Liver (tissue), 10 donors: ENCODE measurements at places on chromosomes 4 and X. TPM values are rescaled to one million over a fixed set of nuclear protein-coding genes. Genes with fewer than 3 reads are reported as not detected.

The DMRTC1 gene
- not detected for polyA plus RNA-seq

The BBS7 gene
- 1.9 TPM for polyA plus RNA-seq

The FAM47A gene
- polyA plus RNA-seq = not detected

The PITX2 gene
- polyA plus RNA-seq = 0.06 TPM

The SASH3 gene
- polyA plus RNA-seq = 3.2 TPM

The EXOC1L gene
- not detected for polyA plus RNA-seq

The FGD1 gene
- 0.66 TPM for polyA plus RNA-seq

The SSX4B gene
- not detected for polyA plus RNA-seq

The FGG gene
- polyA plus RNA-seq = 18,576 TPM

The CCDC120 gene
- 3.4 TPM for polyA plus RNA-seq

- no peak overlapping the region for H3K4me3 ChIP-seq
- H3K27me3 ChIP-seq = no peaks in the 10 kb centered on the region
- H3K27ac ChIP-seq = no peak overlapping the region
Observed at GRCh38 chr4:172202480-172203076, 389.4 kb downstream of the GALNTL6 start.

DNA sequence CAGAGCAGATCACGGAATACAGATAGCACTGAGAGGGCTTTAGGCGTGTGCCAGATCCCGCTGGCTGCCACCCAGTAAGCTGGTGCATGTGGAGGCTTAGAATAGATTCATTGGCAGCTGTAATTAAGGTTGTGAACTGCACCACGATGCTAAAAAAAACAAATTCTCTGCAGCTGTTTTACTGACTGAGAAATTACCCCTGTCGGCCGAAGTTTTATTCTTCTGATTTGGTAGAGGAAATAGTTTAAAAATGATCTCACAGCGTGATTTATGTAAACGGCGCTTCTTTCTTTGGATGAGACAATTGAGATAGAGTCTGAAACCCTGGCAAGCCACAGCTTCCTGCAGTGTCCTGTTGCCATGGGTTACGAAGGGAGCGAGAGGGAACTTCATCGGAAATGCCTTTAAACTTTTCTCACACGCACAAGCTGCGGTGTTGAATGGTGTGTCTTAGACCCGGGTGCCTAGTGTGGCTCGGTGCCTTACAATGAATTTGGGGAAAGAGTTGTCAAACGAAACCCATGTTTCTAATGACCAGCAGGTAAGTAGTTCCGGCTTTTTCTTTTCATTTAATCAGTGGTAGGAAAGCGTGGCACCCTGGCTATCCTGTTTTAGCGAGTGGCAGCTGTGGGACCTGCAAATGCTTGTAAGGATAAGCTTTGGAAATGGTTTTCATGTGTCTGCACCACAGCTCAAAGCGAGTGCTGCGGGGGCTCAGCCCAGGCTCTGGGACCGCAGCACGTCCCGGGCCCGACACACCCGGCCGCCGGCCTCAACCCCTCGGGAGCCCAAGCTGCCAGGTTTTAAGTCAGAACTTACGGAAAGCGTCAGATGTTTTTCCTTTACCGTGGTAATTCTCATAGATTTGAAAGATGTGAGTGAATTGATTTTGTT lies 71.7 kb upstream of the HGFAC start:
- DNase-seq = no peak
- H3K36me3 ChIP-seq = no peaks in the 10 kb centered on the region
- H3K27me3 ChIP-seq = no peaks in the 10 kb centered on the region
- peaks cover 21% of the 10 kb centered on the region for H3K4me1 ChIP-seq
- H3K27ac ChIP-seq = peak overlapping the region; percentile 43

DNA sequence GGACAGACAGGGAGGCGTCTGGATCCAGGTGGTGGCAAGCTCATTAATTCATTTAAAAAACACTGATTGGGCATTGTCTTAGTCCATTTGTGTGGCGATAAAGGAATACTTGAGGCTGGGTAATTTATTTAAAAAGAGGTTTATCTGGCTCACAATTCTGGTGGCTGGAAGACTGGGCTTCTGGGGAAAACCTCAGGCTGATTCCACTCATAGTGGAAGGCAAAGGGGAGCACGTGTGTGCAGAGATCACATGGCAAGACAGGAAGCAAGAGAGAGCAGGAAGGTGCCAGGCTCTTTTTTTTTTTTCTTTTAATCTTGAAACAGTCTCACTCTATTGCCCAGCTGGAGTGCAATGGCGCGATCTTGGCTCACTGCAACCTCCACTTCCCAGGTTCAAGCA lies 100.2 kb upstream of the METTL14 start:
- H3K4me3 ChIP-seq = no peak overlapping the region
- peak overlapping the region; percentile 76 for H3K27ac ChIP-seq
- no peaks in the 10 kb centered on the region for H3K36me3 ChIP-seq

DNA sequence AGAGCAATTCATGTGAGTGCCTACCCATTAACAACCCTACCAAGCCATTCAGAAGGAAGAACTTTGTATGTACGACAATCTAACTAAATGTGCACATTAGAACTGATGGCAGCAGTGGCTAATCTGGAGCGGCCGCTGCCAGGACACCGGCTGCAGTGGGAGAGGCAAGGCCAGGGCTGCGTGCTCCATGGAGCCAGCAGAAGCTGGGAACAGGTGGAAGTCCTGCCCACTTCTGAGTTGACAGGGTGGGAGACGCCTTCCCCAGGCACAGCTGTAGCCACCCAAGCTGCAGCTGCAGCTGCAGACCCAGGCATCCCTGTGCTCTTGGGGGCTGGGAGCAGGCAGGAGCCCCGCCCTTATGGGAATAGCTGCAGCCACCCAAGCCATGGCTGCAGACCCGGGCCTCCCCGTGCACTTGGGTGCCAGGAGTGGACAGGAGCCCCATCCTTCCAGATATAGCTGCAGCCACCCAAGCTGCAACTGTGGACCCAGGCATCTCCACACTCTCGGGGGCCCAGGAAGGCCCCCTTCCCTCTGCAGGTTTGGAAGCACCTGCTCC lies 79.1 kb upstream of the DDX60 start:
- peaks cover 27% of the 10 kb centered on the region for H3K36me3 ChIP-seq
- H3K4me1 ChIP-seq = no peaks in the 10 kb centered on the region
- no peak overlapping the region for H3K4me3 ChIP-seq
- no peak for DNase-seq
- H3K27ac ChIP-seq = no peak overlapping the region
- H3K27me3 ChIP-seq = no peaks in the 10 kb centered on the region

DNA sequence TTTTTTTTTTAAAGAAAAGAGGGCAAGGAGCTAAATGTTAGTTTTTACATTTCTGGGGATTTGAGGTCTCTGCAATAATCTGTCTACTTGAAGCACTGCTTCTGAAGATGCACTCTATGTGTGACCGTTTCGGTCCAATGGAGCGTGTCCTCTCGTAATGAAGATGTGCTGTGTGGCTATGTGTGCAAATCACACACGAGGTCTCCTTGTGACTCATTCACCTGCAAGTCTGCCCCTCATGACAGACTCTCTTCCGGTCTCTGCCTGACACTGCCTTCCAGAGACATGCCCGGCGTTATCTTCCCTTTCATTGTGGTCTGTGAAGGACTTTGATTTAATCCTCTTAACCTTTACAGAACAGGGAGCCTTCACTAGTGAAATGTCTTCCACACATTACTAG lies 84.3 kb downstream of the TRAM1L1 start:
- H3K36me3 ChIP-seq = no peaks in the 10 kb centered on the region
- H3K4me1 ChIP-seq = no peaks in the 10 kb centered on the region
- H3K4me3 ChIP-seq = no peak overlapping the region
- no peak overlapping the region for H3K27ac ChIP-seq

- no peaks in the 10 kb centered on the region for H3K27me3 ChIP-seq
- no peaks in the 10 kb centered on the region for H3K4me1 ChIP-seq
- H3K36me3 ChIP-seq = no peaks in the 10 kb centered on the region
- DNase-seq = no peak
Observed at GRCh38 chr4:102312417-102312816, 32.9 kb downstream of the SLC39A8 start.

- no peaks in the 10 kb centered on the region for H3K27me3 ChIP-seq
- no peak overlapping the region for H3K4me3 ChIP-seq
Observed at GRCh38 chr4:17805580-17806155, 4.9 kb downstream of the DCAF16 start.

DNA sequence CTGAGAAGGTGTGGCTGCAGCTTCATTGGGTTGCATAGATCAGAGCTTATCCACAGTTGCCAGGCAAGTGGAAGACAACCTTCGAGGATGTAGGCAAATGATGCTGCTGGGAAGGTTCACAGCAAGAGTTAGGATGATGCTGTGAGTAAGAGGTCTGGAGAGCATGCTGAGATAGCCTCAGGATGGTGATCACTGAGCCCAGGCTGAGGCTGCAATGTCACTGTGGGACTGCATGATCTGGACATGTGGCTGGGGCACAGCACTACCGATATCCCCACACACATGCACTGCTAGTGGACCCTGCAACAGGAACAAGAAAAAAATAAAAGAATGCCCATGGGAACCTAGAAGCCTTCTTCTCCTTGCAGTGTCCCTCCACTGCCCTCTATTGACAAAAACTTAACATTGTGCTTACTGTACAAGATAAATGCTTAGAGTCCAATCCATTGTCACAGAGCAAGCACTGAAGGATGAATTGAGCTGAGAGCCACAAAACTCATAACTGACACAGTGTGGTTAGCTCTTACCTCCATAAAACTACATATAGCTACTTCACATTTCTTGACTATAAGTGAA lies 105.6 kb downstream of the CNKSR2 start:
- no peak overlapping the region for H3K27ac ChIP-seq
- no peaks in the 10 kb centered on the region for H3K36me3 ChIP-seq
- no peak overlapping the region for H3K4me3 ChIP-seq
- H3K4me1 ChIP-seq = no peaks in the 10 kb centered on the region
- DNase-seq = no peak

DNA sequence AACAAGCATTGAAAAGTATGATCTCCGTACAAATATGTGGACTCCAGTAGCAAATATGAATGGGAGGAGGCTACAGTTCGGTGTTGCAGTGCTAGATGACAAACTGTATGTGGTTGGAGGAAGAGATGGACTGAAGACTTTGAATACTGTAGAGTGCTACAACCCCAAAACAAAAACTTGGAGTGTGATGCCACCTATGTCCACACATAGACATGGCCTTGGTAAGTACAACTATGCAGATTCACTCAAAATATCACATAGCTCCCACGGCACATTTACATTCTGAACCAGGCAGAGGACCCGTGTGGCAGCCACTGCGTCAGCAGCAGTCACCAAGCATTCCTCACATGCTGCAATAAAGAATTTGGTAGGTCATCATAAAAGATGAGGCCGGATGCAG lies 41.3 kb downstream of the KLHL5 start:
- H3K27ac ChIP-seq = no peak overlapping the region
- DNase-seq = no peak
- no peaks in the 10 kb centered on the region for H3K36me3 ChIP-seq
- H3K4me3 ChIP-seq = no peak overlapping the region

GRCh38 chr4:76616526-76616925 lies 181.5 kb downstream of the SHROOM3 start:
- H3K36me3 ChIP-seq = no peaks in the 10 kb centered on the region
- H3K27ac ChIP-seq = no peak overlapping the region
- no peaks in the 10 kb centered on the region for H3K27me3 ChIP-seq
- H3K4me1 ChIP-seq = no peaks in the 10 kb centered on the region
- H3K4me3 ChIP-seq = no peak overlapping the region

DNA sequence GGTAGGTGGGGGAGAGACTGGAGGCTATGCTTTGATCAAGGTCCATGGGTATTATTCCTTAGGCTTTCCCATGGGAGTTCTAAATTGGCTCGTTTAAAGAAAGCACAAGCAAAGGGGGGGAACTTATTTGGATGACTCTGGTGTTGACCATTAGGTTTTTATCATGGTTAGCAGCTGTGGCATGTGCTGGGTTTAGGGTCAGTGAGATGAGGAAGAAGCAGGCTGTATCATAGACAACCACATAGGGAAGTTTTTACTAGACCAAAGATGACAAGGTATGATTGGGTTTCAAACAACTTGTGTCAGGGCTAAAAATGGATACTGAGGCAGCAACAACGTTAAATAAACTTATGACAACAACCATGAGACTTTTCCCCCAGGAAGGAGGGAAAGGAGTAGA lies 97.7 kb downstream of the DNAAF6 start:
- no peak for DNase-seq
- peaks cover 2% of the 10 kb centered on the region for H3K27me3 ChIP-seq
- H3K4me3 ChIP-seq = no peak overlapping the region
- H3K36me3 ChIP-seq = no peaks in the 10 kb centered on the region
- H3K4me1 ChIP-seq = no peaks in the 10 kb centered on the region

GRCh38 chrX:143632625-143633410 lies 3.1 kb downstream of the SLITRK4 start:
- no peak overlapping the region for H3K27ac ChIP-seq
- H3K27me3 ChIP-seq = no peaks in the 10 kb centered on the region
- no peaks in the 10 kb centered on the region for H3K36me3 ChIP-seq
- no peak overlapping the region for H3K4me3 ChIP-seq
- no peak for DNase-seq

GRCh38 chr4:159024266-159024665 lies 78.6 kb upstream of the RAPGEF2 start:
- H3K4me1 ChIP-seq = no peaks in the 10 kb centered on the region
- H3K36me3 ChIP-seq = no peaks in the 10 kb centered on the region
- no peak for DNase-seq
- no peak overlapping the region for H3K27ac ChIP-seq
- H3K27me3 ChIP-seq = no peaks in the 10 kb centered on the region

DNA sequence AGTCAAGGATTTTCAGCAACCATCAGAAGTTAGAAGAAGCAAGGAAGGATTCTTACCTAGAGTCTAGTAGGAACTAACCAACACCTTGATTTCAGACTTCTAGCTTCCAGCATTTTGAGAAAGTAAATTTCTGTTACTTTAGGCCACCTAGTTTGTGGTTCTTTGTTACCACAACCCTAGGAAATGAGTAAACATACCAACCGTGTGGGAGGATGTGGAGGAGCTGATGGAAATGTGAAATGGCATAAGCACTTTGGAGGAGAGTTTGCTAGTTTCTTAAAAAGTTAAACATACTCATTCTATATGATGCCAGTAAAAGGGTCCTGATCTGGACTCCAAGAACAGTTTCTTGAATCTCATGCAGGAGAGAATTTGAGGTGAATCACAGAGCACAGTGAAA lies 679.4 kb downstream of the PDHA2 start:
- no peaks in the 10 kb centered on the region for H3K27me3 ChIP-seq
- DNase-seq = no peak
- no peak overlapping the region for H3K27ac ChIP-seq
- no peaks in the 10 kb centered on the region for H3K36me3 ChIP-seq

GRCh38 chr4:6524436-6524835 lies 50.6 kb upstream of the MAN2B2 start:
- H3K27me3 ChIP-seq = no peaks in the 10 kb centered on the region
- no peaks in the 10 kb centered on the region for H3K4me1 ChIP-seq
- no peak for DNase-seq
- H3K36me3 ChIP-seq = no peaks in the 10 kb centered on the region
- no peak overlapping the region for H3K4me3 ChIP-seq

- H3K27ac ChIP-seq = no peak overlapping the region
- DNase-seq = peak; percentile 49
- H3K4me1 ChIP-seq = no peaks in the 10 kb centered on the region
- H3K27me3 ChIP-seq = no peaks in the 10 kb centered on the region
- no peaks in the 10 kb centered on the region for H3K36me3 ChIP-seq
Observed at GRCh38 chr4:89640620-89641366, 196.2 kb downstream of the SNCA start.

- H3K4me3 ChIP-seq = no peak overlapping the region
- no peak for DNase-seq
- no peaks in the 10 kb centered on the region for H3K36me3 ChIP-seq
- H3K4me1 ChIP-seq = peaks cover 27% of the 10 kb centered on the region
- H3K27me3 ChIP-seq = no peaks in the 10 kb centered on the region
- peak overlapping the region; percentile 74 for H3K27ac ChIP-seq
Observed at GRCh38 chr4:14985161-14985560, 17.1 kb upstream of the CPEB2 start.
